ENCODE measurements at places on chromosomes 12 and 14. TPM values are rescaled to one million over a fixed set of nuclear protein-coding genes. Genes with fewer than 3 reads are reported as not detected.
A peak's percentile ranks its signal among the peaks of the same experiment; 100 is the strongest.

DNA sequence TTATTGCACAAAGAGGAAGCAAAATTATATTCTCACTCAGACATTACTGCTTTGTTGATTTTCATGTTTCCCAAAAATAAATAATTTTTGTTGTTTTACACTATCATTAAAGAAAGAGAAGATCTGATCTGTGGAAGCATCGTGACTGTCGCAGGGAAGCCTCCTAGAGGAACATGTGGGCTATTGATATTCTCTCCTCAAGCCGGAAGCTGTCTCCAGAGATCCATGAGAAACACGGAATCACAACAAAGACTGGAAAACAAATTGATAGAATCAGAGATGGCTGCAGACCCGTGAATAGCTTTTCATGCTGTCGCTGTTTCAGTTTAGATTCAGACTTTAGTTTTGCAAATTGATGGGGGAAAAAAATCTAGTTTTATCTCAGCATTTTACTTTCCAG is 235.2 kb upstream of the TMPO start:
- no peak overlapping the region for H3K4me3 ChIP-seq
- no peaks in the 10 kb centered on the region for H3K36me3 ChIP-seq
- no peaks in the 10 kb centered on the region for H3K4me1 ChIP-seq
- H3K27me3 ChIP-seq = no peaks in the 10 kb centered on the region

The OVCH1 gene
- total RNA-seq = 1.9 TPM

The PGF gene
- total RNA-seq = 6.3 TPM

GRCh38 chr12:54879579-54879978 is 25.3 kb downstream of the MUCL1 start:
- no peak overlapping the region for H3K27ac ChIP-seq
- H3K36me3 ChIP-seq = no peaks in the 10 kb centered on the region
- H3K4me1 ChIP-seq = no peaks in the 10 kb centered on the region
- no peaks in the 10 kb centered on the region for H3K27me3 ChIP-seq
- no peak overlapping the region for H3K4me3 ChIP-seq

DNA sequence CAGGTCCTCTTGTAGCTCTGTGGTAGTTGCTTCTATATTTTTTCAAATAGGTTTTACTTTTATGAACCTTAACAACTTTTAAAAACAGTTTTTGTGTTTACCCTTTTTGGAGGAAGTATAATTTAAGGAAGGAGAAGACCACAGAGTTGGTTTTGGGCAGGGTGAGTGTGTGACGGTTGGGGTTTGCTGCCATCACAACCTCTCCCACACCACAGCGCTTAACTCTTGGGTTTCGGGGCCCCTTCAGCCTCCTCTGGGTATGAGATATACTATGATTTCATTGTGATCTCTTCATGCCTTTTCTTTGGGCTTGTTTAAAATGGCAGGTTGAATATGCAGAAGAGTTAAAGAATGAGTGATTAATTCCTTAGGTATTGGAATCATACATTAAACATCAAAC is 228.7 kb upstream of the CRY1 start:
- H3K4me1 ChIP-seq = peaks cover 35% of the 10 kb centered on the region
- H3K4me3 ChIP-seq = no peak overlapping the region
- DNase-seq = no peak
- H3K27ac ChIP-seq = no peak overlapping the region
- no peaks in the 10 kb centered on the region for H3K36me3 ChIP-seq

DNA sequence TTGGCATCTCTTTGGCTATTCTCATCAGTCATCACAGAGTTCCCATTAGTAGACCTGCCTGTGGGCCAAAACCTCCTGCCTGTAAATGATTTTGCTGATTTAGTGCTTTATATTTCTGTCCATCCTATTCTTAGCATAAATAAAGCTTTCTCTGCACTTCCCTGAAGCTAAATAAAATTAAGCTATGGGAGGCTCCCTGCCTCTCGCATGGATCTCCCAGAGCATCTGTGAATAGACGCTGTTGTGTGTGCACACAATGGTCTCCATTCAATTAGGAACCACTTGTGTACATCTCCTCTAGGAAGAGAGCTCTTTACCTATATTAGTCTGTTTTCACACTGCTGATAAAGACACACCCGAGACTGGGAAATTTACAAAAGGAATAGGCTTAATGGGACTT is 80.4 kb downstream of the PPFIBP1 start:
- H3K36me3 ChIP-seq = no peaks in the 10 kb centered on the region
- no peak overlapping the region for H3K27ac ChIP-seq
- H3K4me1 ChIP-seq = no peaks in the 10 kb centered on the region

The APOF gene
- not detected for total RNA-seq

DNA sequence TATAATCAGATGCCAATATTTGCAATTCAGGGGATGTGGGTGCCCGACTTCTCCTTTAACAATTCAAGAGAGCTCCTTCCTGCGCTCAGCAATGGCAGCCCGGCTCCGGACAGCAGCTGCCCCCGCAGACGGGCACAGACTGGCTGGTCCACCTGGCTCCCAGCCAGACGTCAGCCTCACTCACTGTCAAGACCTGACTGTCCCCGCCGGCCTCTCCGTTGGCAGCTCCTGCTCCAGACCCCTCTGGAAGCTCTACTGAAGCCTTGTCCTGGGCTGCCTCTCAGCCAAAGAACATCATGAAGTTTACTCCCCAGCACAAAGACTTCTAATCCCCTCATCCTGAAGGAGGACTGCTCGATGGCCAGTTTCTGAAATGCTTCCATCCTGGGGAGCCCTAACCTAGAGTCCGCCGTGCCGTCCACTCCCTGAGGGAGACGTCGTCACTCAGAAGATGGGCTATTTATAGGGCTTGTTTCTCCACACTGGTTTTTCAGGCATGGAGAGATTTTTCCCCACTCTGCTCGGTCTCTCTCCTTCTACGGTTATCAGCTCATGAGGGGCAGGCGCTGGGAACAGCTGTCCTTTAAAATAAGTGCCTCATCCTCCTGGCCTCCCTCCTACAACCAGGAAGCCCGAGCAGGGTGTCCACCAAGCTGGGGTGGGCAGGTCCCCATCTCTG is 126.2 kb downstream of the RFLNA start:
- peaks cover 49% of the 10 kb centered on the region for H3K4me1 ChIP-seq
- peak overlapping the region; percentile 90 for H3K27ac ChIP-seq
- no peak for DNase-seq
- H3K27me3 ChIP-seq = no peaks in the 10 kb centered on the region

The C1QL4 gene
- not detected for total RNA-seq

The TEAD4 gene
- 46.7 TPM for total RNA-seq

The CS gene
- total RNA-seq = 163 TPM

DNA sequence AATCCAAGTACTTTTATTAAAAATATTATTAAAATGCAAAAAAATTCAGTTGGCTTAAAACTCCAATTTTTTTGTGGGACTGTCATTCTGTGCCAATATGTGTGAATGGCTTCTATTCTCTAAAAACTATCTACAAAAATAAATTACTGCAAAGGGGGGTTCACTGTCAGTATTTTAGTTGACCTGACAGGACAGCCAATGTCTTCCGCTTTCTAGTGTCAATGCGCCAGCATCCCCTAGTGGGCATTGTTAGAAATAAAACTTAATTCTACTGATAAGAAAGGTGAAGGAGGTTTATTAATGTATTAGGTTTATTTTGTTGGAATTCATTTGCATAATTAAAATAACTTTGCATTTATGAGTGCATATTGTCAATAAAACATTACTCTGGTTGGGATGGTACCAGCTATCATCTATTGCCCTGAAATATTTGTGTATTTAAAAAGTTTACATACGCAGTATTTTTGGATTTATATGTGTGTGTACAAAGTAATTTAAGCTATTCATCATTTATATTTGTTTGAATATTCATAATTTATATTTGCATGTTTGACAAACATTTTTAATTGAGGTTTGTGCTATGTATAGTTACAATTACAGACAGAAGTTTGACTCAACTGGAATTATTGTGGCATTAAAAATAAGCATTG is 527.2 kb downstream of the FLRT2 start:
- H3K4me3 ChIP-seq = no peak overlapping the region
- H3K27me3 ChIP-seq = no peaks in the 10 kb centered on the region
- H3K36me3 ChIP-seq = no peaks in the 10 kb centered on the region
- DNase-seq = no peak
- H3K4me1 ChIP-seq = no peaks in the 10 kb centered on the region

The VRTN gene
- not detected for total RNA-seq

The SAMD15 gene
- total RNA-seq = 0.74 TPM

DNA sequence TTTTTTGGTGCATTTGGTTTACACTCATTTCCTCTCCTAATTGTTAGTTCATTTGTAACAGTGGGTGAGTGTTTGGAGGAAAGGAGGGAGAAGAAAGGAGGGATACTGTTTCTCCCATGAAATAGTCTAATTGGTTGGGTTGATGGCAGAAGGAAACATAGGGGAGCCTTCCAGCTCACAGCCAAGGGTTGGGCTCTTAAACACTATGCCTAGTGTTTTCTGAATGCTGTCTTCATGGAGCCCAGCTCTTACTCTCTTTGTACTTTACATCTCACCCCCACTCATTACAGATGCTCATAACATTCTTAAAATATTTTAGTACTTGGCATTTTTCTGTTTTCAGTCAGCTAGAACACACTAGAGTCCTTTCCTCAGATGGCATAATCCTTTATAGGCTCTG is 38.2 kb downstream of the BAZ2A start:
- H3K27ac ChIP-seq = no peak overlapping the region
- no peak overlapping the region for H3K4me3 ChIP-seq
- peaks cover 25% of the 10 kb centered on the region for H3K36me3 ChIP-seq
- no peaks in the 10 kb centered on the region for H3K4me1 ChIP-seq
- no peak for DNase-seq

The AQP6 gene
- total RNA-seq = 0.33 TPM

DNA sequence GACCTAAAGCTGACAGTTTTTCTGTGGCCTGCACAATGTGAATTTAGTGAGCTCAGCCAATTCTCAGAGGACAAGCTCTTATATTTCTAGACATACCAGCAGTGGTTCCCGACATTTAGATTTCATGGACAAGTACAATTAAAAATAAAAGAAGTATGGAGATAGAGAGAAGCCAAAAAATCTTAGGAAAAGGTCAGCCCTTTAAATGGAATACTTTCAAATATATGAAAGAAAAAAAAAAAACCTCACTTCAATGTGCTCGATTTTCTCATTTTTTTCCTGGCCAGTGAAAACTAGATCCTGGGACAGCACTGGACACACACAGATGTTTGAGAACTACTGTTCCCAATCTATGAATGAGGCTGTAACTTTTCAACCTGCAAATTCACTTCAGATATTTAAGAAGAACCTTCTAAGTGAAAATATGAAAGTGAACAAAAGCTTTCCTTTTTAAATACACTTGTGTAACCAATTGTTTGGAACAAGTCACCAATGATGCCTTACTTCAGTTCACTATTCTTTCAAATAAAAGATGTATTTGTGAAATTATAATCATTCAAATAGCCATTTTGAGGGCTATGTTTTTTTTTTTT is 109.4 kb downstream of the SLC38A1 start:
- no peak overlapping the region for H3K27ac ChIP-seq
- no peaks in the 10 kb centered on the region for H3K4me1 ChIP-seq
- DNase-seq = no peak
- no peak overlapping the region for H3K4me3 ChIP-seq
- no peaks in the 10 kb centered on the region for H3K36me3 ChIP-seq
- no peaks in the 10 kb centered on the region for H3K27me3 ChIP-seq

GRCh38 chr12:108686780-108687179 is 44.5 kb downstream of the CORO1C start:
- DNase-seq = peak; percentile 70
- H3K27ac ChIP-seq = peak overlapping the region; percentile 93
- H3K36me3 ChIP-seq = no peaks in the 10 kb centered on the region
- no peak overlapping the region for H3K4me3 ChIP-seq
- peaks cover 64% of the 10 kb centered on the region for H3K4me1 ChIP-seq
- no peaks in the 10 kb centered on the region for H3K27me3 ChIP-seq

The FNTB gene
- 14.6 TPM for total RNA-seq

DNA sequence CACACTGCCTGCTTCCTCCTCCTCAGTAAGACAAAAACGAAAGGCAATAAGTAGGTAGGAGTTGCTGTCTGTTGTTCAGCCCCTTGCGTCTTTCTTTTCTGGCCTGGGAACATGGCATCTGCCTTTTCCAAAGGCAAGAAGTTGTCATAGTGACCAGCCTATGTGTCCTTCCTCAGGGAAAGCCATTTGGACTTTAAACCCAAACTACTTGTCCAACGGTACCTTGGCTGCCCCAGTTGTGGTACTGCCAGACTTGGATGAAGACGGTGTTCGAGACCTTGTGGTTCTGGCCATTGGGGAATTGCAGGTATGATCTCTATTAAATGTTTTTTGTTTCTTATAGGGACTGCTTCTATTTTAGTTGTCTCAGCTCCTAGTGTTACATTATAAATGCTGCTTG is 18.5 kb downstream of the FAM234B start:
- no peak overlapping the region for H3K4me3 ChIP-seq
- no peaks in the 10 kb centered on the region for H3K36me3 ChIP-seq
- no peak overlapping the region for H3K27ac ChIP-seq
- DNase-seq = no peak
- no peaks in the 10 kb centered on the region for H3K27me3 ChIP-seq

DNA sequence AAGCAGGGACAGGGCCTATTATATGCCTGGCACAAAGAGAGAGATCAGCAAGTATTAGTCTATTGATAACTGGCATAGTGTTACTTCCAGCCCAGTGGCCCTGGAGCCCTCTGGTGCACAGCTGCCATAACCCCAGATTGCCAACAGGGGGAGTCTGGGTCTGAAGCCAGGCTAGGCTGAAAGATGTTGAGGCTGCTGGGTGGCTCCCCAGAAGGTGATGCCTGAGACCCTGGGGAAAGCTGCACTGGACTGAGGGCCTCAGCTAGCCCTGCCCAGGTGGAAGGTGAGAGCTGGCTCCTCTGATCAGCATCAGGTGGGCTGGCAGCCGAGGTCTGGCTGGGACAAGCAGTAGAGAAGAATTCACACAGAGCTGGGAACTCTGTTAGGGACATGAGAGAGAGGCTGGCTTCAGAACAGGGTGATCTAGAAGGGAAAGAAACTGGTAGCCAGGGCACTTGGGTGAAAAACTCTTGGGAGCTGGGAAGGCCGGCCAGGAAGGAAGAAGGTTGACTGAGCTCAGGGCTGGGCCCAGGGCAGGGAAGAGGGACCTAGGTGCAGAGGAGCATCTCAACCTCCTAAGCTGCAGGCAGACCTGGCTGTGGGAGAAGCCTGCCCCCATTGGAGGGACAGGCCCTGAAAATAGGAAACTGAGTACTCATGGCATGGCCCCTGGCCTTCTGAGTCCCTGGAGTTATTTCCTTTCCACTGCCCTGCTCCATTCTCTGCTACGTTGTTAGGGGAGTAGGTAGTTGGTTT is 3.9 kb downstream of the GZMH start:
- H3K36me3 ChIP-seq = no peaks in the 10 kb centered on the region
- no peaks in the 10 kb centered on the region for H3K27me3 ChIP-seq
- no peak for DNase-seq

The PUS7L gene
- 1.8 TPM for total RNA-seq

Data from upper lobe of left lung (tissue), 6 donors.